Psoas muscle (tissue), 8 donors: ENCODE measurements at places on chromosomes 3 and 15. TPM values are rescaled to one million over a fixed set of nuclear protein-coding genes. Genes with fewer than 3 reads are reported as not detected.

GRCh38 chr3:127480196-127480954, 110.2 kb downstream of the TPRA1 start:
- no peak for DNase-seq

DNA sequence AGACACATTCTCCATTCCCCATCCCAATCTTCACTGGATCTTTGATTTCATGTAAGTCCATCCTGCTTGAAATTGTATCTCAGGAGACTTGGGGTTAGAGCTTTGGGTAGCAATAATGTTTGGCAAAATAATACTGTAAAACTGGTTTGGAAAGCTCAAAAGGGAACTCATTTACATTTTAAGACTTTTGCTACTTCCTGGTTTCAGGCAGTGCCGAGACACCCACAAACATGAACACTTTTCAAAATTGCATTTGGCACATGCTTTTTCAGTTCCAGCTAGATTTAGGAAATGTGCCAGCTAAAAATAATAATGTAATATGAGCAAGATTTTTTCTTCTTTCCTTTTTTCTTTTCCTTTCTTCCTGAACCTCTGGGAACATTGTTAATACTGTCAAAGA, 145.7 kb upstream of the CBLB start:
- DNase-seq, result no peak

GRCh38 chr3:37963016-37963415, 27.6 kb upstream of the VILL start:
- DNase-seq, result no peak

- DNase-seq, result no peak
Measured at GRCh38 chr15:64430000-64430735, 30.2 kb upstream of the ZNF609 start.

Gene TM6SF1
- 9.2 TPM for total RNA-seq
